ENCODE measurements at places on chromosomes 12 and 14.
A peak's percentile ranks its signal among the peaks of the same experiment; 100 is the strongest.

DNA sequence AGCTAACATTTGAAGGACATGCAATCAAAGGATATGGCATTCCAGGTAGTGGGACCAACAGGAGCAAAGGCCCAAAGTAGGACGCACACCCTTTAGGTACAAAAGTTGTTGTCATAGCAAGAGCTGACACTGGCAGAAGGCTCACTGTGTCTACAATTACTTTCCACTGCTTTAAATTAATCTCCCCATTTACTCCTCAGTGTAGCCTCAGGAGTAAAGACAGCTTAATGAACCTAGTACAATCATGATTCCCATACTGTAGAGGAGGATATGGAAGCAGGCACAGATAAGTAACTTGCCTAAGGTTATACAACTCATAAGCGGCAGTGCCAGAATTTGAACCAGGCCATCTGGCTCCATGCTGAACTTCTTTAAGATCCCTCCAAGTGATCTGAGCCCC lies 212.9 kb upstream of the SFSWAP start:
- no peak for DNase-seq

- peak; percentile 87 for DNase-seq
Observed at GRCh38 chr12:131454418-131455217, 256.3 kb upstream of the SFSWAP start.

GRCh38 chr14:102442241-102443211 lies 67.0 kb downstream of the ANKRD9 start:
- no peak for DNase-seq

- DNase-seq = no peak
Observed at GRCh38 chr12:106049105-106049504, 89.6 kb downstream of the NUAK1 start.

GRCh38 chr12:63170321-63170720 lies 19.3 kb upstream of the AVPR1A start:
- no peak for DNase-seq

DNA sequence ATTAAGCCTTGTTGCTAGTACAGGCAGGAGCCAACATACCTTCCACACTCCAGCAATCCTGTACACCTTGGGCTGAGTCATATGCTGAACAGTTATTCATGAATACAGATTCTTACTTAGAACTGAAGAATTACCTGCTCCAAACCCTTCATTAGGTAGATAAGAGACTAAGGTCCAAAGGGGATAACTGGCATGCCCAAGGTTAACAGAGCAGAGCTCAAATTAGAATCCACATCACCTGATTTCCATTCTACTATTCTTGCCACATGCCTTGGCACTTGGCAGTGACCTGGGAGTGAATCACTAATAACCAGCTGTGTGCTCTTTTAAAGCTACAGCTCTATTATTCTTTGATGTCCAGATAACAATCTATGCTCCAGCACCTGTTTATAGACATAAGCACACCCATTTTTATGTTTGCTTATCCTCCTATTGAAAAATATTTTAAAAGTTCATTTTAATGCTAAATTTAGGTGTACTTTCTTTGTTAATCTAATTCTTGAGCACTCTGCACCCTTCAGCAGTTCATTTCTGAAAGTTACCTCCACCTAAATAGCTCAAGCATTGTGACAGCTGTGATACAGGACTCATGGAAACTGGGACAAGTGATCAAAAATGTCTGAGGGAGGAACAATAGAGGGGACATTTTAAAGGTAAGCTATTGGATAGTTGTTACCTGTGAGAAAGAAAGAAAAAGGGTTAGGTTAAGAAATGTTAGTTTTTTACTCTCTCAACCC lies 19.4 kb downstream of the LPCAT3 start:
- no peak for DNase-seq

DNA sequence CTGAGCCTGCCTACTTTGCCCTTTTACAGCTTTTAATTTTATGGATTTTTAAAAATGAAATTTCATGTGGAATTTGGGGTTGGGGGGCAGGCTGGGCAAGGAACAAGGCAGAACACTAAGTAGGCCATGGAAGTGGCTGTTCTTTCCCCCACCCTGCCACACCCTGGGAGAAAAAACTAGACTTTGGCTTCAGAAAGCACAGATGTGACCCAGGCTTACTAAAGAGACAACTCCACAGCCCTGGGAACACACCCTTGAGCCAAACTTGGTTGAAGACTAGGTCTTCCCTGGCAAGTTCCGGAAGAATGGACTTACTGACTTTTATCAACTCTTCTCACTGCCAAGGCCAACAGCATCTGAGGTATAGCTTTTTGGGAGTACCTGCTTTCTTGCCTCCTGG lies 40.3 kb downstream of the BAZ2A start:
- no peak for DNase-seq

- DNase-seq = peak; percentile 100
Observed at GRCh38 chr12:110109037-110109836, 14.9 kb upstream of the IFT81 start.

DNA sequence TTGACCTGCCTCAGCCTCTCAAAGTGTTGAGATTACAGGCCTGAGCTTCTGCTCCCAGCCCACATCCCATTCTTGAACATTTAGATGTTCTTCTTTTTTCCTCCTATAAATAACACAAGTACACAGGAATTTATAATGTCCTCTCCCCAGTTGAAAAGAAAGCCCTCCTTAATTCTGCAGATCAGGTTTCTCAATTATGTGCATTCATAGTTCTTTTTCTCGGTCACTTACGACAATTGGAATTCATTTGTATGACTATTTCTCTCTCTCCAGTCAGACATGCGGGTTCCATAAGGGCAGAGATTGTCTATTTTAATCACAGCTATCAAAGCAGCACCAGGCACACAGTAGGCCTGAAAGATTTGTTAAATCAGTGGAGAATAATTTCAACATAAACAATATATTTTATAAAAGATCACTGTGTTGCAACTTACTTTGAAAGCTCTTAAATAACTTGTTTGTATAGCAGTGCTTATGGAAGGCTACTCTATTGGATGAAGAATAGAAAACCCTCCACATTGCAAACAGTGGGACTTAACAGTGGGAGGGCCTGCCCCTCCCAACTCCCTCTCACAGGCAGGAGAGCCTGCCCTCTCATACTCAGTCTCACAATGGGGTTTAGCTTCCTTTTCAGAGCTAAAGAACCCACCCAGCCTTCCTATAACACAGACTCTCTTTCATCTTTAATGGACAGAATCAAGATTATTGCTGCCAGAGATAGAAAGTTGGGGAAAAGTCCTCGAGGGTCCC lies 84.1 kb upstream of the TRAF3 start:
- no peak for DNase-seq

- no peak for DNase-seq
Observed at GRCh38 chr12:53208877-53209463, 1.9 kb upstream of the ITGB7 start.

DNA sequence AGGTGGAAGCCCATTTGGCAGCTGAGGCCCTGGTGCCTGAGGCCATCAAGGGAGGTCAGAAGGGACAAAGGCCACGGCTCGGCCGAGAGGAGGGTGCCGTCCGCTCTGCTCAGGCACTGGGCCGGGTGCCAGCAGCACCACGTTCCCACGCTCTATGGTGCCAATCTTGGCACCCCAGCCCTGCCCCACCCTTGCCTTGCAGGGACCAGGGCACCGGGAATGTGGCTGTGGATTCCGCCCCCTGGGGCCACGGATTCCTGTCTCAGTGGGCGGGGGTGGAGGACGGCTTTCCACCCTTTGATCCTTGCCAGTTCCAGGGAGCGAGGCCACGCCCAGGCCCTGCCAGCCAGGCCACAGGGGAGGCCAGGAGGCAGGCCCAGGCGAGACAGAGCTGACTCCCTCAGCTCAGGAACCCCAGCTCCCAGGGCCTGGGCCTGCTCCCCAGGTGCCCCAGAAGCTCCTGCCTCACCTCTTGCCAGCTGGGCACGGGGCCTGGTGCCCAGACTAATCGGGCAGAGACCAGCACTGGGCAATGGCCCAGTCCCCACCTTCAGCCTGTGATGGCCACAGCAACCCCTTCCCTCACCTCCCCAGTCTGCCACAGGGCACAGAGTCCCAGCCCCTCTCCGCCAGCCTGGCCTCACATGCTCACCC lies 26.4 kb upstream of the GPR132 start:
- DNase-seq = peak; percentile 93

GRCh38 chr14:86003998-86004397 lies 474.1 kb downstream of the FLRT2 start:
- DNase-seq = peak; percentile 8

GRCh38 chr14:46323404-46323762 lies 328.2 kb downstream of the RPL10L start:
- DNase-seq = no peak

- peak; percentile 68 for DNase-seq
Observed at GRCh38 chr12:2783936-2784600, 10.7 kb upstream of the FKBP4 start.

- DNase-seq = no peak
Observed at GRCh38 chr12:90757957-90758356, 197.0 kb downstream of the CCER1 start.

- no peak for DNase-seq
Observed at GRCh38 chr14:31677630-31678029, 116.4 kb downstream of the NUBPL start.

DNA sequence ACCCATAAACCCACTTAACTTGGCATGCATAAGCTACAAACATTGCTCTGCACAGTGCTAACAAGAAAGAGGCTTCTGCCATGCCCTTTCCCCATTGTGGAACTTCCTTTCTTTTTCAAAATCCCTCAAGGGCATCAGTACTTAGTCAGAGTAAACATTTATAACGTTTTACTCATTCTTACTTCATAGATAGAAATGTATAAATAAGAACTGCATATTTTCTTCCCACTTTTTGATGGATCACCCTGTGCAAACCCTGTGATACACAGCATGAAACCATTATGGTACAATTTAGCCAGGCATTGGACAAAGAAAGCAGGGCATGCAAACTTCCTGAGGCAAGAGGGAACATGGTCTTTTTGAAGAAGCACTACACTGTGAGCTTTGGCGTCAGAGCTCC lies 113.8 kb upstream of the FOXG1 start:
- DNase-seq = peak; percentile 80

- DNase-seq = no peak
Observed at GRCh38 chr12:65668981-65669695, 155.1 kb upstream of the HMGA2 start.

GRCh38 chr14:100680439-100681051 lies 46.1 kb upstream of the DLK1 start:
- DNase-seq = no peak

DNA sequence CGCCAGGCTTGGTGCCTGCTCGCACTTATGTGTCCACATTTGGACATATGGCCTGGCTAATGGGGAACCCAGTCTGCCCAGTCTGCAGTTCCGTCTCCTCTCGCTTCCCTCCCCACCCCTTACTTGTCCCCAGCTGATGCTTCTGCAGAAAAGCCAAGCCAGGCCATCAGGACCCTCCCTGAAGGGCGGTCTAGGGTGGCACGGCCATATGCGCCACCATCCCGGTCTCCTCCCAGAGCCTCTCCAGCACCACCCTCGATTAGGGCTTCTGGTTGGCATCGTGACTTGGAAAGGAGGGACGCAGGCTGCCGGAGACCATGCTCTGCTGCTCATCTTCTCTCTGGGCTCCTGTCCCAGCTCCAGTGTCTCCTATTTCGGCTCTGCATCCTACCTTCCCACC lies 54.6 kb downstream of the CALM1 start:
- DNase-seq = no peak

All from A549 (cell line).